KBM-7 (cell line): ENCODE measurements at places on chromosomes 2 and 18.

GRCh38 chr2:1140389-1141003, 189.8 kb downstream of the SNTG2 start:
- peak; percentile 39 for DNase-seq

DNA sequence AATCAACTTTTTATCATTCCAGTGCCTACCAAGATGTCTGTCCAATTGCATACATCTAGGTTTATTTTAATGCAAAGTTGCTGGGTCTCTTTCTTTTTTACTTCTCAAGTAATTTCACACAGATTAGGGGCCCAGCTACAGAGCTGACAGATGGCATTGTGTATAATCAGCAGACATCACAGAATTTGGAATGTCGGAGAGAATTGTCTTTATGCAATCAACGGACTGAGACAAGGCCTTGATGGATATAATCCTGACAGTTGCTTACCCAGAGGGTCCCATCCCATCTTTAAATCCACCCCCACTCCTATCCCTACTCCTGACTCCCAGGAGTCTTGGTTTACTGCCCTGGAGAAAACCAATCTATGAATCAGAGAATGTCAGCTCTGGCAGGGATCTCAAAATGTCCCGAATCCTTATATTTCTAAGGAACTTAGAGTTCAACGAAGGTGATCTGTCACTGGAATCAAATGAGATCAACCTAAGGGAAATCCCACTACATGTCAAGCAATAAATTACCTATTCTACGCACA, 142.0 kb downstream of the LRATD1 start:
- DNase-seq = no peak

GRCh38 chr2:33500177-33500576, 23.7 kb downstream of the RASGRP3 start:
- DNase-seq = no peak

- no peak for DNase-seq
Measured at GRCh38 chr2:11409572-11409959, 56.4 kb downstream of the E2F6 start.
